ENCODE measurements at places on chromosomes 6 and 20.

GRCh38 chr20:61649105-61649859 is 397.2 kb downstream of the CDH4 start:
- DNase-seq: no peak

DNA sequence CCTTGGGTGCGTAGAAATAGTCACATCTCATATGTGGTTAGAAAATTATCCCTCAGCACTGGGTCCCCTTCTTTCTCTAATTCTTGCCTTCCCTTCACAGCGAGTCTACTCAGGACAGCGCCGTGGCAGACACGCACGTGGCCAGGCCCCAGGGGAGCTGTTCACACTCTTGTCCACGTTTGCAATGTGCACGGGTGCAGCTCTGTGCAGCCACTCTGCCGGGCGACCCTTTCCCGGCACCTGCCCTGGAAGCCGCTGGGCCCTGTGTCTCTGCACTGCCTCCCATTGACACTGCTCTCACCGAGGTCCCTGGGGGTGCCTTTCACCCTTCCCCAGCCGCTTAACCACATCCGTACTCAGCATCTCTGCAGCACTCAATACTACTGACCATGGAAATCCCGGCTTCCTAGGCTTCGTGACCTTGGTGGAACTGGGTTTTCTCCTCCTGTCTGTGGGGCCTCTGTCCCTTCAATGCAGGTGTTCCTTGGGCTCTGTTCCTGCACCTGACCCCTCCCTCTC is 104.9 kb downstream of the DACT2 start:
- no peak for DNase-seq

DNA sequence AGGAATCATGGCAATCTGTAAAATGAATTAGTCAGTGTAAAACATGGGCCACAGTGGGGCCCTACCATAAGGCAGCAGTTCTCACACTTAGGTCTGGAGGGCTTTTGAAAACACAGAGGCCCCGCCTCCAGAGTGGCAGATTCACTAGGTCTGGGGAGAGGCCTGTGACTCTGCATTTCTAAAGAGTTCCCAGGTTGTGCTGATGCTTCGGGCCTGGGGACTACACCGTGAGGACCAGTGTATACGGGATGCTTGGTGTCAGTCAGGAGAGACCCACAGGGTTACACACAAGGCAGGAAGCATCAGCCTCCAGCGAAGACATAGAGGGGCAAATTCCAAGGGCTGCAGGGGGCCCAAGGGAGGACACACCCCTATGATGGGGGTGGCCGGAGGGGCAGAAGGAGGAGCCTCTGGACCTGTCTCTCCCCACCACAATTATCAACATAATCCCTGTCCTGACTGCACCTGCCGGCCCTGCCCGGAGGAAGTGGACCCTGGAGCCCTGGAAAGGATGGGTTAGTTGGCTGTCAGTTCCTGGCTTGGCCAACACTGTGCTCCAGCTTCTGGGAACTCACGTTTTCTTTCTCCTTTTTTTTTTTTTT is 46.7 kb downstream of the FGD2 start:
- DNase-seq: no peak

GRCh38 chr6:44667226-44667625 is 279.7 kb downstream of the CDC5L start:
- no peak for DNase-seq

DNA sequence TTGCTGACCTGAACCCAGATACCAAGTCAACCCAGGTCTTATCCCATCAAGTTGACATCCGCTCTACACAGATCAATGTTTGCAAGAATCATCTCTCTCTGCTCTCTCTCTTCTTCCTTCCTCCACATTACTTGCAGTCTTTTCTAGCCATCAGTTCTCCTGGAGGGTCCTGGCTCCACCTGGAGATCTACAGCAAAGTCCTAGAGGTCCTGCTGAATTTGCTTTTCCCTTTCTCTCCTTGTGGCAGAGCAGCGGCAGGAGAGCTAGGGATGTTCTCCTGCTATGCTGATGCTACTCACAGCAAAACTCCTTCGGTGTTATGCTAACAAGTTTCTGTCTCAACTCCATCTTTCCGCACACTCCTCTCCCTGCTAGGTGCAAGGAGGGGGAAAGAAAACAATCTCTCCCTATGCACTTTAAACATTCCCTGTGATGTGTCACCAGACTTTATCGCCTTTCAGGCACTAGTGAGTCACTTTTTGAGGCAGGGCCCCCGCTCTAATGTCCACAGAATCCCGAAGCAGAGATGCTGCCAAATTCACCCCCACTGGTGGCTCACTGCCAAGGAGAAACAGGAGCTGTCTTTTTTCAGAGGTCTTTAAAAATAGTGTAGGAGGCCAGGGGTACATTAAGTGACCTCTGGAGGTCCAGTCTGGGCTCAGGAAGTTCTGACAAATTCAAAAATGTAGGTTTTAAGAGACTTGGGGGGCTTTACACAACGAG is 62.6 kb downstream of the FAM50B start:
- DNase-seq: no peak
